Left cardiac atrium (tissue), 4 donors: ENCODE measurements at places on chromosomes 3 and 15. TPM values are rescaled to one million over a fixed set of nuclear protein-coding genes. Genes with fewer than 3 reads are reported as not detected.

DNA sequence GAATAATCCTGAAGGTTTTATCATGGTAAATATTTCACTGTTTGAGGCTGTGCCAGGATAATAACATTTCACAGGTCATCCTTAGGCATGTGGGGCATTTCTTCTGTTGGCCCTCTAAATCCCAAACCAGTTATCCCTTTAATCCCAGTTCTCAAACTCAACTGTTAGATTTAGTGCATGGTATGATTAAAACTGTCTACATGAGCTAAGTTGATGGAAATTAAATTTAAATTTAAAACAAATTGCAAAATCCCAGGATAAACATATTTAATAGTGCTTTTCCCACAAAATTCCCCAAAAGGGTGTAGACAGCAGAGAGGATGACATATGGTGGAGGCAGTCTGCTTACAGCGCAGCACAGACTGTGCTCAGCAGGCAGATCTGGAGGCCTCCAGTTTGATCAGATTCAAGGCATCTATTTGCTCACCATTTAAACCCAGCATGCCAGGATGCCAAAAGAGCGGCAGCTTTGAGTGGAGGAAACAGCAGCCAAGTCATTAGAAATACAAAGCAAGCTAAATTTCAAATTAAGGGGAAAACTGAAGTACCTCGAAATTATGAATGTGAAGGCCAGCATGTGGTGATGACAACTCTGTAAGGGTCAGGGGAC lies 325.8 kb downstream of the KCNH8 start:
- DNase-seq = no peak

- DNase-seq = no peak
Measured at GRCh38 chr15:100856867-100857266, 22.8 kb upstream of the ALDH1A3 start.

DNA sequence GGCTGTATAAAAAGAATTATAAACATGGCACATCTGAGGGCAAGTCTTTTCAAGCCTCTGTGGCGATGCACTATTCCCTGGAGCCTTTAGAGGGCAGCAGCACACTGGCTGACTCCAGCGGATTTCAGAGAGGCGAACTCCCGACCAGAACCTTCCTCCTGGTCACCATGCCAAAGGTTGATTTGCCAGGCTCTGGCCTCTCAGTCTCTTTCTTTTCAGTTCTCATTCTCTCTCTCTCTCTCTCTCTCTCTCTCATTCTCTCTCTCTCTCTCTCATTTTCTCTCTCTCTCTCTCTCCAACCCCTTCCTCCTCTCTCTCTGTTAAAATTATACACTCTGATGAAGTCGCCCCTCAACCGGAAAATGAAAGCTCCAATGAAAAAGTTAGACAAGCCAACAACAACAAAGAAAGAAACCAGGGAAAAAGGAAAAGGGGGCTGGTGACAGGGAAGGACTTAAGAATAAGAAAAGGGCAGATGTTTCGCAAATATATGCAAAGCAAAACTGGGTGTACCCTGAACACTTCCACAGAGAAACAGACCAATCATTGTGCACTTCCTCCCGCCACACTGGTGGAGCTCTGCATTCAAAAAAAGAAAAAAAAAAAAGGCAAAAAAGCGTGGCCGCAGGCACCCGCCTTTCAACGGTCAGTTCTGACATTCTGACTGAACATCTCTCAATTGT lies 90.2 kb downstream of the TIGIT start:
- peak; percentile 82 for DNase-seq

- no peak for DNase-seq
Measured at GRCh38 chr15:75107908-75108838, 84.8 kb downstream of the PPCDC start.

DNA sequence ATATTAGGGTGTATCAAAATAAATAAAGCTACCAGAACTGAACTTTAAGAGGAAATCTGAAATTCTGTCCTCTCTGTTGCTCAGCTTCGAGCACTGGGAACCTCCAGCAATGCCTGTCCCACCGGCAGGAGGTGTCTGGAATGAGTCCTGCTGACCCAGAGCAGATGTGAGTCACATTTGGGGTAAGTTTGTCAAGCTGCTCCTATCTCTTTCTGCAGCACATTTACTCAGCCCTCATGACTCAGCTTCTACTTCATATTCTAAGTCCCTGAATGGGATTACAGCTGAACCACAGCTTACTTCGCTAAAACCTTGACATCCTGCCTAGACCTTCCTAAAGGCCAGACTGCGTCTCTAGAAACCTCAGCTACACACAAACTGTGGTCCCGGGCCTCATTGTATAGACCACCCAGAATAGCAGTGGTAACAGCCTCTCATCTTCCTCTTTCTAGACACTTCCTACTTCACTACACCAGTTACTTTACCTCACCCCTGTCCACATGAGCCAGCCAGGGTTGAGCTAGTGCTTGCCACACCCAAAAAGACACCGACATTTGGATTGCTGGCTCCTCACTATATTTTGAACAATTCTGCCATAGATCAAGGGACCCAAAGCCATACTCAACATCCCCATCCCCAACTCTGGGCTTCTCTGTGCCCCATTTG lies 109.6 kb upstream of the TMCO5A start:
- peak; percentile 22 for DNase-seq

Gene PPARG
- 57.2 TPM for total RNA-seq

- DNase-seq = no peak
Measured at GRCh38 chr3:145383416-145383815, 777.6 kb downstream of the PLOD2 start.

DNA sequence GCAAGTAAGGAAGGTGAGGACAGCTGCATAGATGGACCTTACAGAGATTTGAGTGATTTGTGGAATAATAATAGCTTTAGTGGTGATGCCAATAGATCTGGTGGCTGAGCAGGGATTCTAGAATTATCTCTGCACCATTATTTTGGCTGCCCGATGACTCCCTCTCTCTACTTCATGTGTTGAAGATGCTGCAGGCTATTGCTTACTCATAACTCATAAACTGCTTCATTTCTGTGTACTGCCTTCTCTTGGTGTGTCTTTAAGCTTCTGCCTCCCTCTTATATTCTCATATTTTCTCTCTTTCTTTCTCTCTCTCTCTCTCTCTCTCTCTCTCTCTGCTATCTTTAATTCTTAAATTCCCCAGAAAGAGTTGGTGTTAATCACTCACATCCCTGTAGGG lies 256.0 kb upstream of the TRIM42 start:
- DNase-seq = no peak

Gene CCDC33
- total RNA-seq = not detected

Gene ATP2B2
- total RNA-seq = not detected

DNA sequence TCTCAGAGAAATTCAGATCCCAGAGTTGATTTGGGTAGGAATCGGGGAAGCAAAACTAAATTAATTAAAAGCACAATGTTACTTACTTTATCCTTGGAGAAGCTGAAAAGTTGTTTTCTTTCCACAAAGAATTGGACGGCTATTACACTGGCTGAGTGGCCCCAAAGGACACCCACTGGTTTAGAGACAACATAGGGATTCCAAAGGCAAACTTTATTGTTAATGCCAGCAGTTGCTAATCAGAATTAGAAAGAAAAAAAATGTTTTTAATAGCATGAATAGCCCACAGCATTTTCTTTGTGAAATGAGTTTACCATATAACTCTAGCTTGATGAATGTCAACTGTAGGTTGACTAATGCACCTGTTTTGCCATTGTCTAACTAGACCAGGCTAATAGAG lies 51.7 kb downstream of the WDR49 start:
- no peak for DNase-seq

- no peak for DNase-seq
Measured at GRCh38 chr3:58271901-58272501, 34.0 kb upstream of the RPP14 start.

Gene KLHL6
- 1.7 TPM for total RNA-seq

Gene RTP4
- 2.1 TPM for total RNA-seq

DNA sequence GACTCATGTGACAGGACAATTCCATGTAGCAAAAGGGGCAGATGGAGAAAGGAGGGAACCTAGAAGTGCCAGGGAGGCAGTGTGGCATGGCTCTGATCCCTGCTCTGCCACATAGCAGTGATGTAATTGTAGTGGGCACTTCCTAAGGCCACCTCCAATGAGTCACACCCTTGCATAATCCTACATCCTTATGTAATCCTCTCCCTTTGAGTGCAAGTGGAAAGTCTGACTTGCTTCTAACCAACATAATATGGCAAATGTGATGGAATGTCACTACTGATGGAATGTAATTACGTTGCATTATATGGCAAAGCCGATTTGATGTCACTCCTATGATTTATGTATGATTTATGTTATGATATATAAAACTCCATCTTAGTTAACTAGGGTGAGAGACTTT lies 72.9 kb upstream of the ATP2C1 start:
- no peak for DNase-seq

GRCh38 chr15:68040144-68040543 lies 14.0 kb upstream of the PIAS1 start:
- no peak for DNase-seq

Gene OR5K2
- not detected for total RNA-seq

- DNase-seq = no peak
Measured at GRCh38 chr3:149197669-149198068, 24.0 kb downstream of the CP start.

DNA sequence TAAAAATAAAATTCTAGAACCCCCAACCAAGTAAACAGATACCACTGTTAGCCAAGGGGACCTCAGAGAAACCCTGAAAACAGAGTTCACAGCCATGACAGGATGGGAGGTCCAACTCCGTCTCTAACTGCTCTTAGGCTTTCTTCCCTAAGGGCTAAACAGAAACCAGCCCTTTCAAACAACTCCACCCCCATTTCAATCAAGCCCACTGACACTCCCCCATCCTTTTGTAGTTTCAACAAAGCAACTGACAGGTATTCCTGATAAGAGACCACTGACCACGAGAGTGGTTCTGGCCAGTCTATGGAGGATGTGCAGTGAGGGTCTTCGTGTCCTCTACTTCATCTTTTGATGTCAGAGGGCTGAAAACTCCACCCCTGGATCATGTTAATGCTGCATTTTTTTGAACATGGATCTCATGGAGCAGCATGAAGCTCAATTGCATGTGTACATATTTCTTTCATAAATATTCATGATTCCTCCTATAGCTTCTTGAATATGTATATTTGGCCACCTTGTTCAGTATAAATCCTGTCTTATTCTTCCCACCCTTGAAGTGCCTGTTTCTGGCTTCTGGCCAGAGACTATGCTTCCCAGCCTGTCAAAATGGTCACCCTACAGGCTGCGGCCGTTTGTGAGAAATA lies 222.6 kb downstream of the OSBPL10 start:
- DNase-seq = no peak

GRCh38 chr3:150170852-150171520 lies 200.3 kb upstream of the PFN2 start:
- no peak for DNase-seq

GRCh38 chr3:84128024-84128423 lies 830.8 kb upstream of the CADM2 start:
- DNase-seq = no peak

GRCh38 chr3:9500108-9501050 lies 53.2 kb downstream of the LHFPL4 start:
- DNase-seq = peak; percentile 65

DNA sequence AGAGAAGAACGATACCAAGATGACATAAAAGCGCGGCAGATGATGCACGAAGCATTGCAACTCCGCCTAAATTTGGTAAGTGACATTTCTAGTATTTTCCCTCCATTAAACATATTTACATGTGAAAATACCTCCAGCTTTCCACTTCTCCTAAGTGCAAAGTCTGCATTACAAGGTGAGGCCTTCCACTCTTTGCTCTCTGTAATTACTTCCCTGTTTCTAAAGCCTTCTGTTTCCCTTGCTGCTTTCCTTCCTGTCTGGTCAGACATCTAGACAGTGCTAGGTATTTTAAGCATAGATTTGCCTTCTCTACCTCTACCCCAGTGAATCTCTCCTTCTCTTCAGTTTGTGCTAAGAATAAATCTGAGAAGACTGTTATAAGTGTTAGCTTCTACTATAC lies 1.9 kb downstream of the P2RY12 start:
- no peak for DNase-seq

GRCh38 chr15:59835776-59836175 lies 146.7 kb upstream of the BNIP2 start:
- DNase-seq = no peak

Gene CLRN1
- total RNA-seq = not detected

GRCh38 chr3:113270068-113270467 lies 58.7 kb downstream of the BOC start:
- DNase-seq = no peak

Gene IMP3
- total RNA-seq = 49.9 TPM

DNA sequence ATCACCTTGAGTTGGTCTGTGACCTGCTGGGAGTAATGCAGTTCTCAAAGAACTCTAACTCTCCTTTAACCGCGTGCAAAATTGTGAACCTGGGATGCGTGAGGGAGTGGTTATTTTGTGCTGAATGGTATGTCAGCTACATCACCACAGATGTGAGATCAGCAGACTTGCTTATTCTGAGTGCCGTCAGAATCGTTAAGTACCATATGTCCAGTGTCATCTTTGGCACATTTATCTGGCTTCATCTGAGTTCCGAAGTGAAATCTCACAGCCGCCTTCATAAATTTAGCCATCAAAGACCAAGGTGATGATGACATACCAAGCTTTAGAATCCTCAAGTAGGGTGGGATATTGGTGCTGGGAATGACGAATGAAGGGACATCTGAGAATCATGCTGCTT lies 347.2 kb upstream of the TPRG1 start:
- DNase-seq = no peak

Gene CHRFAM7A
- 1.8 TPM for total RNA-seq

DNA sequence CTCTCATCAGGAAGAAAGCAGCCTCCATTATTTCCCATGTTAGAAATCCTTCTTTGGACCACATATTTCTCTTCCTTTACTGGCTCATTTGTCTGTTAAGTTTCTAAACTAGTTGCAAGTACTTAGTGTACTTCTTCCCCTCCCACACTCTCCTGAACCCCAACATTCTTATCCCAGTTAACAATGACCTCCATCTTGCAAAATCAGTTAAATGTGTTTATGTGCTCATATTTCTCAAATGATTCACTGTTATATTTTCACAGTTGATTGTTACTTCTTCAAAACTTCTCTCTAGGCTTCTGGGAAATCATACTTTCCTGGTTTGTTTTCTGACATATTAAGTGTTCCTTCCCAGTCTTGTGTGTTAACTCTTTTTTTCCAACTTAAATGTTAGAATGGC lies 856.9 kb downstream of the EPHA3 start:
- no peak for DNase-seq

DNA sequence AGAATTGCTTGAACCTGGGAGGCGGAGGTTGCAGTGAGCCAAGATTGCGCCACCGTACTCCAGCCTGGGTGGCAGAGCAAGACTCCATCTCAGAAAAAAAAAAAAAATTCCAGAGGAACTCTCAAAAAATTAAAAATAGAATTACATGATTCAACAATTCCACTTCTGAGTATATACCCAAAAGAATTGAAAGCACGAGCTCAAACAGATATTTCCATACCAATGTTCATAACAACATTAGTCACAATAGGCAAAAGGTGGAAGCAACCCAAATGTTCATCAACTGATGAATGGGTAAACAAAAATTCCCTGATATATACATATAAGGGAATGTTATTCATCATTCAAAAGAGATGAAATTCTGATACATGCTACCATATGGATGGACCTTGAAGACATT lies 16.9 kb upstream of the MORF4L1 start:
- no peak for DNase-seq

GRCh38 chr3:117928836-117929235 lies 1105.8 kb downstream of the IGSF11 start:
- DNase-seq = no peak
